ENCODE measurements at places on chromosomes 6 and 20. TPM values are rescaled to one million over a fixed set of nuclear protein-coding genes. Genes with fewer than 3 reads are reported as not detected.

MYLK4 gene
- total RNA-seq: 1.2 TPM

GSTA4 gene
- total RNA-seq: 9.4 TPM

DNA sequence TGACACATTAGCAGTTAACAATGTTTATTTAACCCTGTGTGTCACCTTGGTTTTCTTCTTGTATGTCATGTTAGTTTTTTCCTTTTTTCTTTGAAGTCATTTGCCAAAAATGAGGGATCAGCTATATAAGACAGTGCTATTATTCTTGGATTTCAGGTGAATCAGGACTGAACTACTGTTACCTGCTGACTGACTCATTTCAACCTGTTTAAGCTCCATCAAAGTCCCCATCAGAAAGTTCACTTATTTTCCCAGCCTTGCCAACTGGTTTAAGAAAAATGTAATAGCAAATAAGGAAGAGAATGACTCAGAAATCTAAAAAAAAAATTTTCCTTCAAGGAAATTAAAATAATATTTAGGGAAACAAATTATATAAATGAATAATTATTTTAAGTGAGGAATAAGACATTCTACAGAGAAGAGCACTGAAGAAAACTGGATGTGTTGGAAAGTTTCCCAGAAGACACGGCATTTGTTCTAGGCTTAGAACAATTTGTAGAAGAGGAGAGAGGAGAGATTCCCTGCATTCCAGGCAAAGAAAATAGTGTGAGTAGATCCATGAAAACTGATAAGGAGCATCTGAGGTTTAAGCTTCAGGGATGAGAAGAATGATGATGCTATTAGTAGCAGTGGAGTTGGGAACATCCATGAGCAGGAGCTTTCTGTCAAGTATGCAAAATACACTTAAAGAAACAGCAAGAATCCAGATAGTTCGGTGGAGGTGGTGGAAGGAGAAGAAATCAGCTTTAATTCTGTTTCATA lies 84.9 kb upstream of the SIM1 start:
- DNase-seq: no peak

DNA sequence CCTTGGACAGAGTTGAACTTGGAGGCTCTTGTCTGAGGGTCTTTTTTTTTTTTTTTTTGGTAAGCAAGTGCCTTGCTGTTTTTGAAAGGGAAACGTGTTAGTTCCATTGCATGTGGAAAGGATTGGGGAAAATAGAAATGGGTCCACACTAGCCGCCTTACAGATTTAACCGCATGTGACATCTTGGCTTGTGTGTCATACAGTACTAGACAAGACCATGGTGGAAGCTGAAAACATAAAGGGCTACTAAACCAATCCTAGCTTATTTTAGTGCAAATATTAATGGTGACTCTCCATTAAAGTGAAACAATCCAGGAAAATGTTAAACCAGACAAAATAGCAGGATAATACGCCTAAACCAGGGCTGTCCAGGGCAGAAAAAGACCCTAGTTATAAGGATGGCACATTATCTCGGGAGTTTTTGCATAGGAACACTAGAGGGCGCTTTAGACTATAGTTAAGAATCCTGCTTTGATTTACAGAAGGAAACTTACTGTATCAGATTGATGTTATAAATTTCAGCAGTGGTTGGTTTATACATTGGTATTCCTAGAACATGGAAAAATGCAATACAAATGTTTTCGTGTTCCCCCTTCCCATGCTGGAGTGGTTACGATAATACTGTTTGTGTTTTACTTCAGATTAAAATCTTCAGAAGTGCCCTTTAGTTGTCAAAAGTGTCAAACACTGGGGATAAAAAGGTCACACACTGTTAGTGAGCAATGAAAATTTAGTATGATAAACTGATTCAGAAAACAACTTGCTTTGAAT lies 59.8 kb upstream of the DEK start:
- no peak for DNase-seq

DNA sequence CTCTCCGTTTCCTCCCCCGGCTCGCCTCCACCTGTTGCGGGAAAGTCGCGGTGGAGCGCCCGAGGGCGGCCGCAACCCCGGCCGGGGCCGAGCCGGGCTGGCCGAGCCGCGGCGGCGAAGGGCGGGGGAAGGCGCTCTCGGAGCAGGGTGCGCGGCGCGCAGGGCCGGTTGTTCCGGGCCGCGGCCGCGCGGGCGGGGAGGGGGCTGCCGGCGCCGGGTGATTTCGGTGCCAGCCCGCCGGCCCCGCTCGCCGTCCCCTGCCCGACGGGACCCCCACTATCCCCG lies 235 bp downstream of the MAP7 start:
- DNase-seq: peak; percentile 19

- DNase-seq: no peak
These were observed 695.7 kb upstream of the GJE1 start for GRCh38 chr6:141437011-141437410.

GRCh38 chr6:37100745-37101144 lies 69.2 kb upstream of the PIM1 start:
- no peak for DNase-seq

GRCh38 chr6:43934803-43935602 lies 165.0 kb downstream of the VEGFA start:
- no peak for DNase-seq

DNA sequence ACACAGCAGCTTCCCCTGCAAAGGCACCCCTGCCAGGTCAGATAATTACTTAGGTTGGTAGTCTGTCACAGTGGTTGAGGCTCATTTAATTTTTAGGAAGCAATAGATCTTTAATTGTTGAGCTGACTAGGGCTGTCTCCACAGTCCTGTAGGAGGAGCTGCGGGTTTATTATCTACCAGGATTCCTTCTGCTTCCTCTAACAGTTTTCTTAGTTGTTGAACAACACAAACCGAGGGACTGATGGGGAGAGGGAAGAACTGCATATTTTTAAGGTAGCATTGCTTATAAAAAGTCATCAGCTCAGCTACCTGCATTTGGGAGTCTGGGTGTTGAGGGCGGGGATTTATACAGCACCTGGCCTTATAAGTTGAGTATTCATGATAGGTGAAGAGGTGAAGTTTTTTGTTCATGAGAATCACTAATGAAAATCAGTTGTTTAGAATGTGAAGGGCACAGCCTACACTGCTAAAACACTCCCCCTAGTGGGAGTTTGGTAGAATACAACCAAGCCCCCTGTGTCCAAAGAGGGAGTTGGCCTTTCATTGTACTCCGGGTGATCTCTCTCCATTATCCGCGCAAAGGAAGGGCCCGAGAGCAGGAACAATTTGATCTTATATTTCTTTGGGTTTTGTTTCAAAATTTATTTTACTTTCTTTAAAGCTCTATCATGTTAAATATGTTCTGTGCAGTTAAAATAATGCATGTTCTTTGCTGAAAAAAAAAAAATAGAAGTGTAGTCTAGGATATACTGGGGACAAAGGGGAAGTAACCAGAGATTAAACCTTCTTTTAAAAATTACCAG lies 69.6 kb downstream of the SSR1 start:
- DNase-seq: no peak

DNA sequence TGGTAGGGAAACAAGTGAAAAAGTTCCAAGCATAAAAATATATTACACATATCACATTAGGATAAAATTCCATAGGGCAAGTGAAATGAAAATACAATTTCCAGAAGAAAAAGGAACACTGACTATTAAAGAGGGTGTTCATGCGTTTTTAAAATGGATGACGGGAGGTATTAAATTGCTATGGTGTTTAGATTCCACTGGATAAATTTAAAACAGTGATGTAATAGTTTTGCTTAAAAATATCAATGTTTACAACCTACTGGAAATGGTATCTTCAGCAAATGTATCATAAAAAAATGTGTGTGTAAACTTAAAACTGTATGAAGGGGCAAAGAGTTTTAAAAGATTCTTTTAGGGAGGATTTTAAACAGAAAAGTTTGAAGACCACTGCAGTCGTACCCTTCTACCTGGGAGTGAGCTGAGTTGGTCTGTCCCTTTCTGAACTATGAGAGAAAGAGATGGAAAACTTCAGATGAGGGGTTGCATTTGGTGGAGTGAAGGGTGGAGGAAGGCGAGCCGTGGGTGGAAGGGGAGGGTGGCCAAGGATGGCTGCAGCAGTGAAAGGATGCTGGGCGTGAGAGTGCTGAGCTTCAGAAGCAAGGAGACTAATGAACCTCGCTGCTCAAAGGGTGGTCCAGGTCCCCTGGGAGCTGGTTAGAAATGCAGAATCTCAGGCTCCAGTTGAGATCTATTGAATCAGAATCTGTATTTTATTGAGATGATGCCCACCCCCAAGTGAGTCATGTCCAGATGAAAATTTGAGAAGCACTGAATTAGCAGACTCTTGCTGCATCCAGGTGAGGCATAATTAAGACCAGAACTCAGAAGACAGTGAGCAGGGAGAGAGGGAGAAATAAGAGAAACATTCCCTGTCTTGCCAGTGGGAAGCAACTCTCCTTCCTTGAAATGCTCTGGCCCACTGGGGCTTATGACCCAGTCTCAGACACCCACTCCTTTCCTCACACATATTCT lies 54.5 kb upstream of the MRPS10 start:
- no peak for DNase-seq

- no peak for DNase-seq
These were observed 84.7 kb upstream of the ELOVL5 start for GRCh38 chr6:53433261-53433950.

DNA sequence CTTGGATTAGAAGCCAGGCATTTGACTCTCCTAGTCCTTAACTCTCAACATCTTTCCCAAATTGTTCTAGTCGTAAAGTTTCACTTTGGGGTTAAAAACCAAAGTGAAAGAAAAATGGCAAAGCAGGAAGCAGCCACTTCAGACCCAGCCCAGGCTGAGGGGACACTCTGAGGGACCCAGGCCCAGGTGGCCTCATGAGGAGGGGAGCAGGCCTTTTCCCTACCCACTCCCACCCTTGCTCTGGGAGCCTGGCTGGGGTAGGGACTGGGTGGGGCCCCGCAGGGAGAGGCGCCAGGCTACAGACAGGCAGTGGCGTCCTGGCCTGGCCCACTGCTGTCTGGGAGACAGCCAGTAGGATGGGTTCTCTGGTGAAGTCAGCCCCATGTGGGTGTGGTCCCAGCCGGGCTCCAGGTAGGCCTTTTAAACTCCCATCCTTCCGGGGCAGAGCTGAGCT lies 68.7 kb upstream of the MYL9 start:
- peak; percentile 55 for DNase-seq

DNA sequence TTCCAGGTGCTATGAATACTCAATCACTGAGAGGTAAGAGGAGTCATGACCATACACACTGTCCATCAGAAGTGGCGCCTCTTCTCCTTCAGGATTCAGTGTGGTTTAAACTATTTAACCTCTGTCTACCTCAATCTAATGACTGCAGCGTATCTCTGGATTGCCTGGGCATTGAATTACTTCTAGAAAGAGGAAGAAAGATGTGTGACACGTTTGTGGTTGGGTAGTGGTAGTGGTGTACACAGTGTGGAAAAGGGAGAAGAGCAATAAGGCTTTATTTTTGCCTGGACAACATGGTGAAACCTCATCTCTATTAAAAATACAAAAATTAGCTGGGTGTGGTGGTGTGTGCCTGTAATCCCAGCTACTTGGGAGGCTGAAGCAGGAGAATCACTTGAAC lies 38.0 kb upstream of the ECHDC1 start:
- no peak for DNase-seq

DNA sequence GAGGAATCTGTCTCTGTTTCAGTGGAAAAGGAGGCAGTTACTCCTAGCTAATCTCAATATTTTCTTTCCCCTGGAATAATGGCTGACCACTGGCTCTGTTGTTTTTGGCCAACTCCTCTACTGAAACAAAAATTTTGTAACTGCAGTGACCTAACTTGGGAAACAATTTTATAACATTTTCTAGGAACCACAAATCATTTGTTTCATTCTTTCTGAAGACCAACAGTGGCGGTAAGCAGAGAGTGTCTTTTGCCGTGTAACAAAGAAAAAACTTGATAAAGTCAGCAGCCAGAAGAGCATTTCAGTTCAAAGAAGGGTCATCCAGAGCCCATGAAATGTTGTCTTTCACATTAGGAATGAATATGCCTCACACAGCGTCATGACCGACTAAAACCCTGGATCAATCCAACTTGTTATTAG lies 11.8 kb upstream of the BFSP1 start:
- no peak for DNase-seq

DNA sequence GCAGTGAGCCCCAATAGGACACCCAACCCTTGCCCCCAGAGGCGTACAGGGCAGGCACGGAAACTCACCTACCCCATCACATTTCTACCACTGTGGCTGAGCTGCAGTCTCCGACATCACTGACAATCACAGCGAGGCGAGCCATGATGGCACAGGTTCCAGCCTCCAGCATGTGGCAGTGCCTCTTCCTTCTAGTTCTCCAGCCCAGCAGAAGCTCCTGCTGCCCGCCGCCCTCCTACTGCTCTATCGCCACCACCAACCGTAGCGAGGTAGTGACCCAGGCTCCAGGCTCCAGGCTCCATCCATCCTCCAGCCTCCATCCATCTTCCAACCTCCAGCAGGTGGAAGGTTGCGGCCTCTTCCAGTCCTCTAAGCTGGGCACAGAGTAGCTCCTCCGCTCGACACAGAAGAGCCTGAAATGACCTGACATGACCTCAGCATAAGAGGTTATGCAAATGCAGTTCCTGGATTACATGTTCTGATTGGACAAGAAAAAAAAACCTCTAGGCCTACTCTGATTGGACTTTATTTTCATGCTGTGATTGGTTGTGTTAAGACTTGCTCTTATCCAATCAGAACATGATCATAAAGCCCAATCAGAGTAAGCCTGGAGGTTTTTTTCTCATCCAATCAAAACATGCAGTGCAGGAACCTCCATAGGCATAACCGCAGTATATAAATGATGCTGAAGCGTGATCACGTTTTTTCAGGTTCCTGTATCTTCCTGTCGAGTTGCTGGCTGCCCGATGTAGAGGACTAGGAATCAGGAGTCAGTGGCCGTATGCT lies 438.9 kb upstream of the ZNF337 start:
- DNase-seq: no peak

DNA sequence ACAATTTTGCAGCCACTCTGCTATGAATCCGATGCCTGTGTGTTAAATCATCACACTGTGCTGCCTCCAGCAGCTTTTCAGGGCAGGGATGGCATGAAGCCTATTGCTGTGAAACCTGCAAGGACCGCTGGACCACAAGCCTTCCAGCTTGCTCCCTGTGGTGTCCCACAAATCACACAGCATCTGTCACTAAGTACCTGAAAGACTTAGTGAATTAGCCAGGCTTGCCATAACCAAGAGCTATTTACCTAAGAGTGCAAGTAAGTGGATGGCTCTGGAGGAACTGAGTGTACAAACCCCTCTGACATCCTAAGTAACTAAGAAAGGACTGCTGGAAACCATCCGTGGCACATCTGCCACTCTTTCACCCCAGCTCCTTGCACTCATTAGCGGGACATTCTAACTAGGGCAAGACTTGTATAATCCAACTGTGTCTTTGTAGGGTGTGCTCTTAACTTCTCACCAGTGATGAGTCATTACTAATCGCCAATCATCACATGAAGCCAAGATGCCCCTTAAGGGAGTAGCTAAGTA lies 34.7 kb downstream of the FOXQ1 start:
- no peak for DNase-seq
